ENCODE measurements at places on chromosomes 7 and 10. TPM values are rescaled to one million over a fixed set of nuclear protein-coding genes. Genes with fewer than 3 reads are reported as not detected.

- no peak for DNase-seq
Measured at GRCh38 chr10:125085258-125086054, 74.9 kb downstream of the CTBP2 start.

GRCh38 chr10:99926925-99927720, 82.6 kb downstream of the DNMBP start:
- DNase-seq, result peak; percentile 86

- no peak for DNase-seq
Measured at GRCh38 chr7:1619152-1620079, 49.6 kb upstream of the PSMG3 start.

GRCh38 chr10:78199759-78200158, 166.1 kb downstream of the RPS24 start:
- DNase-seq, result no peak

GRCh38 chr7:24700521-24701260, 56.6 kb downstream of the GSDME start:
- DNase-seq, result no peak

- no peak for DNase-seq
Measured at GRCh38 chr10:29443745-29444523, 155.1 kb downstream of the LYZL1 start.

GRCh38 chr10:22334414-22335172, 10.7 kb upstream of the SPAG6 start:
- DNase-seq, result peak; percentile 34

GRCh38 chr10:25831080-25831479, 102.9 kb upstream of the MYO3A start:
- no peak for DNase-seq

GRCh38 chr7:150972023-150972468, 6.1 kb downstream of the KCNH2 start:
- no peak for DNase-seq

- DNase-seq, result peak; percentile 71
Measured at GRCh38 chr10:13074563-13075451, 25.2 kb upstream of the OPTN start.

DNA sequence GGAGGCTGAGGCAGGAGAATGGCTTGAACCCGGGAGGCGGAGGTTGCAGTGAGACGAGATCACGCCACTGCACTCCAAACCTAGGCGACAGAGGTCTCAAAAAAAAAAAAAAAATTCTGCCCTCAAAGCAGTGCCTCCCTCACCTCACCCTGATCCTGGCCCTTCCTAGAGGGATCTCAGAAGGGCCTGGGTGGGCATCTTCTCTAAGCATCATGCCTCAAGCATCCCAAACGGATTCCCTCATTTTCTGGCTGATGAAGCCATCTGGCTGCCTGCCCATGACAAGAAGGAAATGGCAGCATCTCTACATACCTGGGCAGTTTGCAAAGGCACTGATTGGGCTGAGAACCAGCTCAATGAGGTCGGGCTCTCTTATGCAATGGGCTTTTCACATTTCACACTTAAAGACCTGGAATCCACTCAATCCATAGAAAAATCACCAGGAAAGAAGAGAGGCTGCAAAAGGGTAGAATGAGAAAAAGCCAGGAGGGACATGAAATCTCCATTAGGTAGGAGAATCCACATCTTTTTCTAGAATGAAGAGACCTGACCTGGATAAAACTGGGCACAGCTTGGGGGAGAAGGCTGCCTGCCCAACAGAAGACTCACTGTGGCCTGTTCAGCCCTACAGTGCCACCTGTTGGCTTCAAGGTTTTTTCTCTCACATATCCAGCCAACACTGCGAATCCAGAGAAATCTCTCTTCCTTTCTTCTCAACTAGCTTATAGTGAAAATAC, 48.1 kb downstream of the PDLIM1 start:
- no peak for DNase-seq

DNA sequence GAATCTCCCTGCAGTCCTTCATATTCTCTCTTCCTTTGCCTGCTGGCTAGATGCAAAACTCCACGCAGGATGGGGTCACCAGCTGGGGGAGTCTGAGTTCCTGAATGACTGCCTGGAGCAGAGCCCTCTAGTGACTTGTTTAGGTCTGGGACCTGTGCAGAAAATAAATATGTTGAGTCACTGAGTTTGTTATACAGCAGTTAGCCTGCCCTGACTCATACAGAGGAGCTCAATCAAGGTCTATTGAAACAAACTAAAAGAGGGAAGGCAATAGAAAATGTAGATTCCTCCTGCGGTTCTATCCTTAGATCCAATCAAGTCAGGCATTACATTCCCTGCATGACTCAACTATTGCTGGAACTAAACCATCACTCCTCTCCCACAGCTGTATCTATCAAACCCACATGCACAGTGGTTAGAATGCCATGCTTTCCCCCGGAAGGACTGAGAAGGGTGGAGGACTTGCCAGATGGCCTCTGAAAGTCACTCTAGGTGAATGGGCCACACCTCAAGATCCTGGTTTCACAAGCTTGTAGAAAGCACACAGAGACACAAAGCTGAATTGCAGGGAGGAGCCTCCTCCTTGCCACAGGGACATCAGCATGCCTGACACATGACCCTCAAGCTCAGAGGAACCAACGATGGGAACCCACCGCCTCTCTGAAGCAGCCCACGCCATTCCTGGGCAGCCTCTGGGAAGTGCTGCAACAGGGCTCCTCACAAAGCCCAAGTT, 73.9 kb downstream of the SH3PXD2A start:
- peak; percentile 82 for DNase-seq

GRCh38 chr10:12561720-12562119, 212.4 kb downstream of the CAMK1D start:
- no peak for DNase-seq

DNA sequence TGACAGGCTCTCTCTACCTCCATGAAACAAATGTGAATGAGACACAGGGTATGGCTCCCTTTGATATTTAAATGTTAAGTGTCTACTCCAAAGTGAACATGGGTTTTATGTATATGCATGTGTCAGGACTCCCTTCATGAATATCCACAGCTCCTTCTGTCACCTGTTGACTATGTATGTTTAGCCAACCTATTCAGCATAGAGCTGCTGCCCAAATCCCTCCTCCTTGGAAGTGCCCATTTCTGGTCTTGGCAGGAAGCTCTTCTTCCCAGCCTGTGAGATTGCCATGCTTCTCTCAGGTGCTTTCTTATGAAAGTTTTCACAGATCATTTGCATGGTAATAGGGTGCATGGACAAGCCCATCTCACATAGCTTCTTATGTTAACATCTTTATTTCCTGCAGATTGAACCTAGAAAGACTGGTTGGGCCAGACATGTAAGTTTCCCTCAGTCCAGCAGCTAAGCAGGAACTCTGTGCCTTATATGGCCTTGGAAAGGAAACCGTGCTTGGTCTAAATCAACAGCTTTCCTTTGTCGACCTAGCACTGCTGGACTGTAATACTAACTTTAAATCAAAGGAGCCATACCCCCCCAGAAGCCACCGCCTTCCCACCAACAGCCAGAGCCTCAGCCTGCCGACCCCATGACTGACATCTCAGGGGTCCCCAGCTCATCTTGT, 288.9 kb downstream of the ADARB2 start:
- no peak for DNase-seq

GRCh38 chr10:116331815-116332214, 7.6 kb downstream of the CCDC172 start:
- DNase-seq, result no peak

Gene PON1
- not detected for total RNA-seq

Gene SLC16A9
- total RNA-seq, result 15.6 TPM

Gene AFAP1L2
- 13.7 TPM for total RNA-seq

Gene FGFBP3
- 1.1 TPM for total RNA-seq

Gene GRM3
- total RNA-seq, result not detected
